ENCODE measurements at places on chromosomes 3 and 15. TPM values are rescaled to one million over a fixed set of nuclear protein-coding genes. Genes with fewer than 3 reads are reported as not detected.

Gene SLC24A5
- total RNA-seq, result not detected

Gene SMAD6
- 14.9 TPM for total RNA-seq

Gene DMXL2
- 11.5 TPM for total RNA-seq

Gene NMNAT3
- 0.86 TPM for total RNA-seq

DNA sequence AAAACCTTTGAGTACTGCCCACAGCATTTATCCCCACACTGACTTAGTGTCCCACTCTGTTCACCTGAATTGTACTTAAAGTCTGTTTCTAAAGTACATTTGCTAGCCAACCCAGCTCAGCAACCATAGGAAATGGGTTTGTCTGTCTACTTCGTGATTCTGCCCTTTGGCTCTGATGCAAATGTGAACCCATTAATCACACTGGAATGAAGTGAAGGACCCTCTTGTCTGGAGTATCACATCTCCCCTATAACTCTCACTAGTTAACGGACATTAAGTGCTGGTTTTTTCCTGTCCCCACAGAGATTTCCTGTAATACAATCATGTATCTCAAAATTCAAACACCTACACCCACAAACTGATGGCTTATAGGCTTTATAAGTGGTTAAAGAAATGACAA lies 20.5 kb downstream of the EID1 start:
- DNase-seq, result no peak

DNA sequence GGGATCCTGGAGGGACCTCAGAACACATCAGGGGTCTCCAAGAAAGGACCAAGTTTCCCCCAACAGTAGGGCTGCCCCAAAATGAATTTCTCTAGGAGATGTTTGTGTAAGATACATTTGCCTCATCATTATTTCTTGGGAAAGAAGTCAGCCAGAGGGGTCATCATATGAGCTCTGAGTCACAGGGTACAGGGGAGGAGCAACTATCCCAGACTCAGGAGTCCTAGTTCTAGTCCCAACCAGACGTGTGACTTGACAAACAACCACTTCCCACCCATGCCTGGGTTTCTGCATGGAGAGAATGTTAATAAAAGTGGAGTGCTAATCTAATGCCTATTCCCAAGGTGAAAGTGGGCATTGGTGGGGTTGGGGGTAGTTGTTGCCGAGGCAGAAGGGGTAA lies 144.1 kb downstream of the ALDH1A2 start:
- DNase-seq, result no peak

DNA sequence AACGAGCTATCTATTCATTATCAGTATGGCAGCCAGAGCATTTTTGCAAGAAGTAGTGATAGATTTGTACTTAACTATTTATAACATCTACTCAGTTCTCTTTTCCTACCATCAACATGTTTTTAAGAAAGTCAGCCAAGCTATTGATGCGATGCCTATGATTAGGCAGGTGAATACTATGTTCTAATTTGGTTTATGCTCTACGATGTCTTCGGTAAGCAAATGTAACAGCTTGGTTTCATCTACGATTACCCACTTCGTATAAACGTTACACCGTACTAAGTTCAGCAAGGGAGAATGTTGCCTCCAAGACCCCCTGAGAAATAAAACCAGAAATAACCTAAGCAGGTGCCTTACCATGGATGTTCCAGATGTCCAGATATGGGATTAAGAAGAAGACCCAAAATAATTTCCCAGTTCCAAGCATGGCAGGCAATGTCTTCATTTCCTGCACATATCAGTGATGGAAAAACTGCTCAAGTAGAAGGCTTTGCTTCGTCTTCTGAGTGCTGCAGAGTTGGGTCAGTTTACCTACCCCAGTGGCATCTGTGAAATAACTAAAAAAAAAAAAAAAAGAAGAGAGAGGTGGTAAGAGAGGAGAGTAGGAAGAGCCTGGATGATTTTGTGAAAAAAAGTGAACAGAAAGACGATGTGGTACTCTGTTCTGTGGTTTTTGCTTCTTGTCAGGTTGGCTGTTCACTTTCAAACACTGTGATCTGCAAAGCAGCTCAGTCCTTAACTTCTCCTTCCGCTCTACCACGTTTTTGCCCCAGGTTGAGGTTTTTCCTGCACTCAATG lies at the start of gene BTLA:
Gene BTLA, minus strand, starts transcription at position 559 of the 798 bp plus-strand sequence. Its CDS starts 114 bp downstream, at position 445.
- DNase-seq, result no peak

GRCh38 chr15:83106994-83107840 lies at the start of gene TM6SF1:
Gene TM6SF1 (plus strand): TSS chr15:83107645. CDS start chr15:83107681, 36 bp downstream.
- no peak for DNase-seq

DNA sequence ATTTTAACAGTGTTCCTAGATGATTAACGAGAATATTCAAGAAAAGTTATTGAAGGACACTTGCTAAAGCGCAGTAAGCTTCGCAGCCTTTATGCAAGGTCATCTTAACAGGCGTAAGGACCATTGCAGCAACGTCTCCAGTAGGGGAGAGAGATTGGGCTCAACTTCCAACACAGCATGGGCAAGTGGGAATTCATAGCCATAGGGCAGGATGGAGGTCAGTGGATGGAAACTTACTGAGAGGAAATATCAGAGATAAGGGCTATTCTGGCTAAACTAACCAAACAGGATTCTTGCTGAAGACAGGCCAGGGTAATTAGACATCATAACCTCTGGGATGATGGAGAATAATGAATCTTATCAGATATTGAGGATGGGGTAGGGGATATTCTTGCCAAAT lies 82.8 kb downstream of the DHX36 start:
- DNase-seq, result no peak

Data from pulmonary artery endothelial cell (primary cell).